ENCODE measurements at places on chromosomes 1 and 21.

DNA sequence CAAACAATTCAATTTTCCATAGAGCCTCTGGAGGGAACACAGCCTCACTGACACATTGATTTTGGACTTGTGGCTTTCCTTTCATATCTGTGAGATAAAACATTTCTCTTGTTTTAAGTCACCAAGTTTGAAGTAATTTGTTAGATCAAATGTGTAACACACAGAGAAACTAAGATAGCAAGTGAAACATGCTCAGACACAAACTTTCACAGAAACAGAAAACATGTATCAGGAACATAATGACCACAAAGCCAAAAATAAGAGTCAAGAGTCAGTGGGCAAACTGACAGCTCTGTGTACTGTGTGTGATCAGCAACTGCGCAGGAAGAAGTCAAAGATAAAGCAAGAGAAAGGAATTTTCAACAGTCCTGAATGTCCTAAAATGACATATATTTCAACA, 1237.5 kb downstream of the AMY1C start:
- DNase-seq: no peak

GRCh38 chr1:231964961-231965360, 338.4 kb downstream of the DISC1 start:
- DNase-seq: no peak

GRCh38 chr1:157092831-157093230, 6.8 kb downstream of the ETV3L start:
- no peak for DNase-seq

- DNase-seq: peak; percentile 70
These were observed 844 bp downstream of the NIBAN1 start for GRCh38 chr1:184973272-184974055.

- no peak for DNase-seq
These were observed 15.1 kb downstream of the INAVA start for GRCh38 chr1:200909757-200910239.

GRCh38 chr1:29211086-29212030, 19.4 kb downstream of the MECR start:
- DNase-seq: no peak

DNA sequence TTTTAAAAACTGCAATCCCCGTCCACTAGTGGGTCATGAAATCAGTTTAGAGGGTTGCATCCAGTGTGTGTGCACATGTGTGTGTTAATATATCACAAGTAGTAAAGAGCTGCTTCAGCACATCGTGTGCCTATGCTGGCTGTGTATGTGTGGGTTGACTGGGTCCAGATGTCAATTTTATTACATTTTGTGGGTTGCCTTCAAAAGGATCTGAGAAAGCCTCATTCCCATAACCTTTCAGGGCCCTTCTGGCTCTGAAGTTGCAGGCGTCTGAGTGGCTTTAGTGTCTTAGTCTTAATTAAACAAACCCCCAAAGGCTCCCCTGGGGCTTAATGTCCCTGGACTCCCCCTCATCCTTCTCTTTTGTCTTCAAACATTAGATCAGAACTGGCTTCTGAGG, 19.8 kb downstream of the PLA2G2D start:
- DNase-seq: peak; percentile 24

GRCh38 chr1:236535190-236535589, 11.4 kb downstream of the LGALS8 start:
- no peak for DNase-seq

- DNase-seq: no peak
These were observed 99.2 kb downstream of the PSMG1 start for GRCh38 chr21:39084073-39084472.

GRCh38 chr1:207102659-207103058, 1.4 kb upstream of the C4BPA start:
- DNase-seq: no peak

- no peak for DNase-seq
These were observed 12.1 kb upstream of the RNF223 start for GRCh38 chr1:1085911-1086841.

- DNase-seq: no peak
These were observed 31.9 kb downstream of the UBE4B start for GRCh38 chr1:10064416-10065343.

- peak; percentile 16 for DNase-seq
These were observed 34.3 kb upstream of the TTC4 start for GRCh38 chr1:54681358-54681757.

- no peak for DNase-seq
These were observed 2.7 kb downstream of the DUSP10 start for GRCh38 chr1:221739018-221739676.

DNA sequence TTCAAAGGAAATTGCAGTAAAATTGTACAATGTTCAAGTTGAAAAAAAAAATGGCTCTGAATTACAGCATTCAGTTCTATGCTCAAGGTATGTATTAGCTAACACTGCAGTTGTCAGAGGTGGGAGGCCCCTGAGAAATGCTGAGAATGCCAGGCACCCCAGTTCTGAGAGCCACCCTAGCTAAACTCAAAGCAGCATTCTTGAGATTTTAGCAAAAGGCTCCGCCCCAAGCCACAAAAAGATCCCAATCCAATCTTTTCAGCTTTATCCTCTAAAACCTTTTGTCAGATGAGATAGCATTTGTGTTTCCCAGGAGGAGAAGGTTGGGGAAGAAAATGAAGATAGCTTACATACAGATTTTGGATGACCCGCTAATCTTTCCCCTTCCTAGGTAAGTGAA, 68.8 kb downstream of the SMYD2 start:
- DNase-seq: peak; percentile 16

- DNase-seq: no peak
These were observed 3.6 kb downstream of the CACNA1S start for GRCh38 chr1:201108614-201109013.

- peak; percentile 36 for DNase-seq
These were observed 79.7 kb upstream of the RAB4A start for GRCh38 chr1:229191066-229191674.

DNA sequence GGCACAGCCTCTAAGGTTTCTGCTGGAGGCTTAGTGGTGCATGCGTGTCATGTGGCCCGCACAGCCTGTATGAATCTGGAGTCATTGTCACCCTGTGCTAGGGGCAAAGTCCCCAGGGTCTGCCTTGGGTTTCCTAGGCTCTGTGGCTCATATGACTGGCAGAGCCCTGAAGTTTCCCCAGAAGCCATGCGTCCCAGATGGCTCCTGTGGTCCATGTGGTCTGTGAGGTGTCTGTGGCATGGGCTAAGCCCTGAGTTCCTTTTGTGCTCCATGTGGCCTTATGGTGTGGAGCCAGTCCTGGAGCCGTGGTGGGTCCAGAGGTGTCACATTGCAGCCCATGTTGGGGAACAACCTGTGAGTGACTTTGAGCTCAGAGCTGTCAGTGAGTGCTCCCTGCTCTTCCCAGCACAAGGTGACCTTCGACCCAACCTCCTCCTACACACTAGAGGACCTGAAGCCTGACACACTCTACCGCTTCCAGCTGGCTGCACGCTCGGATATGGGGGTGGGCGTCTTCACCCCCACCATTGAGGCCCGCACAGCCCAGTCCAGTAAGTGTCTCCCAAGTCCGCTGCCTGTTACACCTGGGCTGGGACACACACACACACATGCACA, 57.8 kb upstream of the KDM4A start:
- no peak for DNase-seq

GRCh38 chr1:85992791-85993190, 163.8 kb downstream of the COL24A1 start:
- DNase-seq: no peak

DNA sequence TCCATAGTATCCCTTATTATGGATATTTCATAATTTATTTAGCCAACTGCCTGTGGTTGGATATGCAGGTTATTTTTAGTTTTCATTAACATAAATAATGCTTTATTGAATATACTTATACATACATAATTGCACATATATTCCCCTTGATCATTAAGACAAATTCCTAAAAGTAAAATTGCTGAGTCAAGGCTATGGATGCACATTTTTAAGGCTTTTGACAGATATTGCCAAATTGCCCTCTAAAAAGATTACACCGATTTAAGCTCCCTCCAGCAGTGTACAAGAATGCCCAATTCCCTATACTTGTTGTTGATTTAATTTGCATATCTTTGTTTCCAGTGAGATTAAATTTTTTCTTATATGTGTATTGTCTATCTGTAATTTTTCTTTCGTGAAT, 176.7 kb downstream of the C1orf94 start:
- DNase-seq: no peak

- DNase-seq: no peak
These were observed 10.6 kb upstream of the MARCKSL1 start for GRCh38 chr1:32346532-32347157.

GRCh38 chr21:34351786-34352241, 12.0 kb upstream of the KCNE2 start:
- peak; percentile 87 for DNase-seq

DNA sequence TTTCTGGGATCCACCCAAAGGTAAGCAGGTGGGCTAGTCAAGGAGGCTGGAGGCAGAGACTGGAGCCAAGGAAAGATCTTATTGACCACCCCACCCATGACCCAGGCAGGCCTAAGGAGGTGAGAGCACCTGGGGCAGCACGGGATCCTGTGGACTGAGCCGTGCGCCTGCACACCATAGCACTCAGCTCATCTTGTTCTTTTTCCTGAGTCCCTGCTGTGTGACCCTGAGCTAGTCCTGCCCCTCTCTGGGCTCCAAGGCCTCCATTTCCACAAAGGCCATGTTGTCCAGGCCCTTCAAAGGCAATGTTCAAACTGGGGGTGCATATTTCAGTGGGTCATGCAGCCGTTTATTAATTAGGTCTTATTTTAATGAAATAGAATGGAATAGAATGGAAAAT, 7.2 kb downstream of the FAM131C start:
- DNase-seq: no peak

- peak; percentile 74 for DNase-seq
These were observed 464 bp downstream of the ACBD6 start for GRCh38 chr1:180501865-180502360.

DNA sequence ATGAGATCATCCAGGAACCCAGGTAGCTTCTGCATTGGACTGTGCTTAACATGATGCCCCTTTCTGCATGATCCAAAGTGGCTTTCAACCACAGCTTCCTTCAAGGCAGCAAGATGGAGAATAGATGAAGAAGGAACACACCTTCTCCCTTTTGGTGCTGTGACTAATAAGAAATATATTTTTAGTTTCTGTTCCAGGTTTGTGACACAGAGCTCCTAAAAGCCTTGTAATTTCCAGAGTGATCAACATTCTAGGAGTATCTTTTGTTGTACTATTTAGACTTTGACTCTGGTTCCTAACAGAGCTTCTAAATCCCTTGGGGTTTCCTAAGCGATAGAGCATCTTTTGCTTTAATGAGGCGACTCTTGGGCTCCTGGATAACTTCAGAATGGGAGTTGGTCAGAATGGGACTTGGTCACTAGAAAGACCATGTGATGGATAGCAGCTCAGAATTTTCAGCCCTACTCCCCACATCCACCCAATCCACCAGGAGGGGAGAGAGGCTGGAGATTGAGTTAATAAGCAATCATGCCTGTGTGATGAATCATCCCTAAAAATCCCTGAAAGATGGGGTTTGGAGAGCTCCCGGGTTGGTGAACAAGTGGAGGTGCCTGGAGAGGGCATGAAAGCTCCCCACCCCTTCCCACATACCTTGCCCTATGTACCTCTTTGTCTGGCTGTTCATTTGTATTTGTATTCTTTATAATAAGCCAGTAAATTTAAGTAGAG, 134.8 kb downstream of the FGGY start:
- no peak for DNase-seq

DNA sequence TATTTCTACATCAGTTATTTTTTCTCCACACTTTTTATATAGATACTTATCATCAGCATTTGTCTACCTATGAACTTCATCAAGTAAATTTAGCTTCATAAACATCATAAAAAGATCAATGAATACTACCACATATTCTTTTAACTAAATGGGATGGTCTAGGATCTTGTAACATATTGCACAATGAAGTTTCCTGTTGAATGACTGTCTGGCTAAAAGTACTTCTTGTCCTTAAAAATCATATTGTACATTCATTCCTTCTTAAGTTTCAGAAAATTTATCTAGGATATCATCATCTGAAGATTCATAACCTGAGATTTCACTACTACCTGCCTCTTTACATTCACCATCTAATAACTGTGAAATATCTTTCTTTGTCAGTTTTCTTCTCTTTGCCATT, 69.0 kb downstream of the MAGI3 start:
- no peak for DNase-seq

DNA sequence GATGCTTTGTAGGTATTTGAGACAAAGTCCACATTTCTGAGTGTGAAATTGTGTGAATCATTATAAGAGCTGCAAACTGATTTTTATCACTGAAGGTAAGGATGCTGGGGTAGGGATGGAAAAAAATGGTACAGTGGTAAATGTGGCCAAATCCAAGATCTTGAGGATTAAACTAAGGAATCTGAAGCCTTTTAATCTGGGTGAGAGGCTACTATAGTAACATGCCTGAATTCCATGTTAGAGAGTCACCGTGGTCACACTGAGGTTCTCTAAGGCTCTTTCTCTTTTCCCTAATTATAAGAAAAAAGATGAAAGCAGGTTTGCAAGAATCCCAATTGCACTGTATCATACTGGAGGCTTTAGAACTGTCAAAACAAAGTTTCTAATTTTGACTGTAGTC, 17.6 kb downstream of the PTGER3 start:
- DNase-seq: no peak

- no peak for DNase-seq
These were observed 722 bp downstream of the NPHP4 start for GRCh38 chr1:5991381-5992025.

GRCh38 chr1:119771016-119771415, 2.3 kb upstream of the HMGCS2 start:
- no peak for DNase-seq

DNA sequence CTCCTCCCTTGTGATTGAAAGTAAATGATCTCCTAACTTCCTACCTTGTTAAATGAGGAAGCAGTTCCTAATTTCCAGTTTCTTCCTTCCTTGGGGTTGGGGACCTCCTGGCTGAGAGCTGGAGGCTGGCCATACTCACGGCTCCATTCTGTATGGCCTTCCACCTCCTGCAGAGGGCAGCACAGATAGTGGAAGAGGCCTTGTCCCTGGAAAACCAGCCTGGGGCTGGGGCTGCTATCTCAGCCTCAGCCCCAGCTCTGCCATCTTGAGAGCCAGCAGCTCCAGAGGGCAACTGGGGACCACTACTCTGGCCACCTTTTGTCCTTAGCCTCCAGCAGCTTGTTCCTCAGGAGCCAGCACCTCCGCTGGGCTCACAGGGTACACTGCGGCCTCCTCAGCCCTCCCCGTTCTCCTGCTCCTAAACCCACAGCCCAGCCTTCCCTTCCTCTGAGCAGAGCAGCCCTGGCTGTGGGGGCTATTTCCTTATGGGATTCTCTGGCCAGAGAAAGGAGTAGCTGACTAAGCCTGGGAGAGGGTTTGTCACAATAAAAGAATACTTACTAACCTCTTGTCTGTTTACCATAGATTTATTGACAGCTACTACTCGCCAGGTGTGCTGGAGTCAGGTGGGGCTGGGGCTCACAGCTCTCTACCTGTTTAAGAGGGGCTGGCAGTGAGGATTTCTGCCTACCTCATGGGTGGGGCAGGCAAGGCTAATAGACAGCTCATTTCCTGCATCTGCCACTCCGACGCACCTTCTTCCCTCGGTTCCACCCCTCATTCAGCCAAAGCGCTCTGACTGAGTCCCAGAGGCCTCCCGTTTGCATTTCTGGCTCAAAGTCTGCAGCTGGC, 6.3 kb downstream of the TMEM234 start:
- peak; percentile 48 for DNase-seq

Data from SW480 (cell line).